ENCODE measurements at places on chromosomes 2 and 18. TPM values are rescaled to one million over a fixed set of nuclear protein-coding genes. Genes with fewer than 3 reads are reported as not detected.

Gene LRRTM1
- 11.9 TPM for total RNA-seq

DNA sequence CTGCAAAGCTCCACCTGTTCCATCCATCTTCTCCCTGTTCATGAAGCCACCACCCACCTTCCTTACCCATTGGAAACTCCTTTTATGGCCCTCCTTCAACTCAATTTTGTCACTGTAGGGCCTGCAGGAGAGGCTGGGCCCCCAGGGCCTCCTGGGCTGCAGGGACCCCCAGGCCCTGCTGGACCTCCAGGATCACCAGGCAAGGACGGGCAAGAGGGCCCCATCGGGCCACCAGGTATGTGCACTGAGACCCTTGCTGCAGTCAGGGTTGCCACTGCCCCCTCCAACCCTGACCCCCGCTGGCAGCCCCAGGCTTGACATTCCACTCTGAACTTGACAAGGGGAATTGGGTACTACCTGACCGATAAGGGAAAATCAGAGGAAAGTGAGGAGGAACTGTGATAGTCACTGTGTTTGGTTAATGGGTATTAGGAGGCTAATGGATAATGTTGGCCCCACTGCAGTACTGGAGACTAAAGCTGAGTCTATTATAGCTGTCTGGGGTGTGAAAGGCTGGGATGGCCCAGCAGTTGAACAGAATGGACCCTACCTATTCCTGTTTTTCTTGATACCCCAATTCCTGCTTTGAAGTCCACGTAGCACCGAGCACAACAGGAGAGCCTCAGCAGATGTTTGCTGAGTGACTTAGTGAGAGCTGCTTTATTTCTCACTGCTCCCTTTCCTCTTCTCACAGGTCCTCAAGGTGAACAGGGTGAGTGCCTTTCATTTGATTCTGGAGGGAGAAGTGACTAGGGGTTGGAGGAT, 2.1 kb upstream of the KHK start:
- DNase-seq, result no peak

- no peak for DNase-seq
These were observed 7.9 kb upstream of the ZNF407 start for GRCh38 chr18:74589811-74590210.

Gene ESPNL
- 0.16 TPM for total RNA-seq

Gene REG3A
- not detected for total RNA-seq

- DNase-seq, result peak; percentile 58
These were observed 43.9 kb upstream of the RFX8 start for GRCh38 chr2:101518578-101519492.

- DNase-seq, result no peak
These were observed 3.8 kb downstream of the ZNF397 start for GRCh38 chr18:35244671-35245070.

DNA sequence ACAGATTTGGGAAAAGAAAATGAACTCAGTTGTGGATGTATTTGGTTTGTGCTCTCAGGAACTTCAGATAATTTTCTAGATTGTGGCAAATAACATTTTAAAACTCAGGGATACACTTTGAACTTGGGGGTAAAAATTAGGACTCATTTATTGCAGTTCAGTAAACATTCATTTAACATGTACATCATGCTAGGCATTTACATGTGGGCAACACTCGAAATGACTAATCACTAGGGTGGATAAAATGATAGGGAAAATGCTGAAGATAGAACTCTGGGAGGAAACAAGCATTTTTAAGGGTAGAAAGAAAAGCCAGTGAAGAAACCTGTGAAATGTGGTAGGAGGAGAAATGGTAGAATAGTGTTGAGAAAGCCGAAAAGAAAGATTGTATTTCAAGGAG, 7.8 kb downstream of the FAM117B start:
- DNase-seq, result no peak

DNA sequence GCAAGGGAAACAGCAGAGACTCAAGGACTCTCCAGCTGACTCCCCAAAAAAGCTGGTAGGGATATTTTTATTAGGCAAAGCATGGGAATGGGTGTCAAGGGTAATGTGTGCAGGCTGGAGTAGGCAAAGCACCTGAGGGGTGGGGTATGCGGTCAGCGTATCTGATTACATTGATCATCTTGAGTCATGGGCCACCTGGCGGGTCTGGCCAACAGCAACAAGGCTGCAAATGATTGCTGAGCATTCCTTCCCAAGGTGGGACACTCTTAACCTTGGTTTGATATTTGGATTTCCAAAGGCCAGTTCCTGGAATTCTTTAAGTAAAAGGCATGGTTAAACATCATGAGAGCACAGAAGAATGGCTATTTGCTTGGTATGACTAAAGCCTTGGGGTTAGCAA, 32.6 kb upstream of the CCBE1 start:
- DNase-seq, result no peak

Data from occipital lobe (tissue), 3 donors.